AG20443 (cell line): ENCODE measurements at places on chromosomes 5 and 9.

DNA sequence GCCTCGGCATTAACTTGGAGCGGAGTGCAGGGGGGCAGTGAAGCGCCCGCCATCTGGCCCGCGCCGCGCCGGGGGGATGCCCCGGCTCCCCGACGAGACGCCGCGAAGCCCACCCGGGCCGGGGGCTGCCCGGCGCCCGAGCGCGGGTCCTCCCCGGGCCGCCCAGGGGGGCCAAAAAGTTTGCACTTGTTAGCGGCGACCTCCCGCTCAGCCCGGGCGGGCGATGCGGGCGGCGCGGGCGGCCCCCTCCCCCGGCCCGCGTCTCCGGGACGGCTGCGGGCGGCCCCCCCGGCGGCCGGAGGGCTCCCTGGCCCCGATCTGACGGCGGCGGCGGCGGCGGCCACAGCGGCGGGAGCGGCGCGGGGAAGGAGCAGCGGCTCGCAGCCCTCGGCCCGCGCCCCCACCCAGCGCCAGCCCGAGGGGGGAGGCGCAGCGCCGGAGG lies at the start of gene NTNG2:
Gene NTNG2, plus strand, starts transcription at position 316 of the 442 bp plus-strand sequence. CDS start 4,774 bp downstream, outside the sequence.
- DNase-seq: no peak

DNA sequence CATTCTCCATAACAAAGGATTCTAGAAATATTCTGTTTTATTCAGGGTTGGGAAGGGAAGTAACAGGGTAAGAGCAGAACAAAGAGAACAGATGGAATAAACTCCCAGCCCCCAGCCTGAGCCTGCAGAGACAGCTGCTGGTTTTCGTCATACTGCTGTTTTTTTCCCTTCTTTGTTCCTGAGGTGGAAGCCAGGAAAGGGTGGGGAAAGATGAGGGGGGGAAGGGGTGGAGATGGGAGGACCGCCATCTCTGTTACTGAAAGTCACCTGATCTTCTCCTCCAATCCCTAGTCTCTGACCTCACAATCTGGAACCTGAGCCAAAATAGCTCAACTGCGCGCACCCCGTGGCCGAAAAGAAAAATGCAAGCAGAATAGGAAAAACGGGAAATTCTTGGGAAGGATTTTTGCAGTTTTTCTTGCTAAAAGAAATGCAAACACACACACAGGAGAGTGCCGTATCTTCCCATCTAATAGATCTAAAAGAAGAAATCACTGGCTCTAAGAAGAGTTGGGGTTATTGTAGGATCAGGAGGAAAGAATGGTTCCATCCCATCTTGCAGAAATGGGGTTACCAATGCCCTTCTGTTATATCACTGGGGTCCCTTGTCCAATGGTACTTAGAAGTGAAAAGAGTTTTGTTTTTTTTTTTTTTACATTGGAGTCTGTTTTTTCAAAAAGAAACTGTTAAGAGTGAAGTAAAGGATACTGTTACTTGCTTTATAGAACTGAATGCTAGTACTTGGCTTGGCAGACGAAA lies 57.9 kb downstream of the DIAPH1 start:
- peak; percentile 84 for DNase-seq

DNA sequence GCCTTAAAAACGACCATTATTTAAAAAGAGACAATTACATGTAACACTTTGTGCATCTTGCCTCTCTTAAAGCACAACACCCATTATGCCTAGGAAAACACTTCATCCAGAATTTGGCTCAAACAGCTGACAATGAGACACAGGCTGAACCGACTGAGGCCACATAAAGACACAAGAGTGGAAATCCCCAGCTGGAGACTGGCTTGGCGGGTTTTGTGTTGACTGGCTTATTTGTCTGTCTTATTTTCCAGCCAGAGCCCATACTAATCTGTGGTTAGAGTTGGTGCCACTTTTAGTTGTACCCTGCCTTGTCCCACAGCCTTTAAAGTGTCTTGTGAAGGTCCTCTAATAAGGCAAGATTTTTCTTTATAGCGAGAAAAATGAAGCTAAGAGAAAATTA lies 21.2 kb downstream of the TRIM14 start:
- no peak for DNase-seq

GRCh38 chr5:127358284-127358683 lies 67.7 kb downstream of the MEGF10 start:
- DNase-seq: peak; percentile 26

DNA sequence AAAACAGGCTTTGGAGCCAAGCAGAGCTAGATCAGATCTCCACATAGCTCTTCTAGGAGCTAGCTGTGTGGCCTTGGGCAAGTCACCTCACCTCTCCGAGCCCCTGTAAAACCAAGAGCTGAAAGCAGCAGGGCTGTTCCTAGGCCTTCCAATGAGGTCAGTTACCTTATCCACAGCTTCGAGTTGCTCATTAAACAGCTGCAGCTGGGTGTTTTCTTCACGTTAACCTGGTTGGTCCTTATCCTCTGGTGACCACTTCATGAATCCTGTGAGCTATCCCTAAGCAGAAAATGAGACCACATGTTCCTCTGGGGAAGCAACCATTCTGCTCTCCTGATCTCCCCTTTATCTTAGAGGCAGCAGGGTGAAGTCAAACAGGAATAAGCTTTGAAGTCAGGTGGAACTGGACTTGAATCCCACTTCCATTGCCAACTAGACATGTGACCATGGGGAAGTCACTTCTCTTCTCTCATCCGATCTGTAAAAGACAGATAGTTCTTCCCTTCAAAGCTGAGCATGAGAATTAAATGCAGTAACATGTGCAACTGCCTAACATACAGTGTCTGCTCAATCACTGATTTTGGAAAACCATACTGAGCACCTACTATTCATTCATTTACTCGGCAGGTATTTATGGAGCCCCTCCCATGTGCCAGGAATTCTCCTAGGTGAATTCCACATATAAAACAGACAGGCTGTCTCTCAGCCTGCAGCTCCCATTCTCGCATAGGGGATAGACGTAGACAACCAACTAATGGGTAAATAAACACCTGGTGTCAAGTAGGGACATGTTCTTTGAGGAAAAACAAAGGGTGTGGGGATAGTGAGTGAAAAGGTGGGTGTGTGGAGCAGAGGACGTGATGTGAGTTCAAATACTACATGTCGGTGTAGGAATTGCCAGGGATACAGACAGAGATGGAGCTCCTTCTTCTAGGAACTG lies 111.7 kb upstream of the BOD1 start:
- no peak for DNase-seq

DNA sequence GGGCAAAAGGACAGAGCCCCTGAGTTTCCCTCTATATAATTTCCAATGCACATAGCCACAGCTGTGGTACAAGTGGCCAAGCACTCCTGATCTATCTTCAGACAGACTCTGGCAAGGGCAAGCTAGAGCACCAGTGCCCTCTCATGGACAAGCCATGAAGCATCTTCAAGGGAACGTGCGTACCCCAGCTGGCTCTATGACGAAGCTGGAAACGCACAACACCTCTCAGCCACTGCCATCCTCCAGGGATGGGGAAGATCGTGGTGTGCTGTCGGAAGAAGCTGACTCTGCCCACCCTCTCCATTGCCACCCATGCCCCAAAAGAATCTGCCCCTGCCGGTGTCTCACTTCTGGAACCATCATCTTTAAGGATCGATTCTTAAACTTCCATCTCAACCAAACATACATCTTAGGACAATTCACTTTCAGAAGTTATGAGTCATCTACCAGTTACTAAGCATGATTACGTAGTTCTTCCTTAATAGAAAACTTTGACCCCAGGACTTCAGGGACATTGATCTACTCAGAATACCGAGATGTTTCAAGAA lies 482.9 kb downstream of the AGTPBP1 start:
- DNase-seq: peak; percentile 89

DNA sequence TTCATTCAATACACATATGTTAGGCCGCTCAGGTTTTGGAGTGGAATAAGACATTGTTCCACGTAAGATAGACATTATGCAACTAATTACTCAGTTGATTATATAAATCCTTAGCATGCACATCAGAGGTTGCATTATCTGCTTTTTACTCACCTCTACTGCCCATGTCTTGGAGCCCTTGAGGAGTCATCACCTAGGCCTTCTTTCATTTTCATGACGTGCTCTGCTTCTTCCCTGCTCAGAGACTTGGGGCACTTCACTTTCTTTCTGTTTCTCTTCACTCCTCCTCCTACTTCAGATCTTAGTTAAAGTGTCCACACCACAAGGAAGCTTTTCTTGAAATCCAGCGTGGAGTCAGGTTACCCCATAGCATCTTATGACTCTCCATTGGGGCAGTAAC lies 241.1 kb downstream of the TLR4 start:
- DNase-seq: no peak

- DNase-seq: no peak
These were observed 330.6 kb downstream of the ACTL7B start for GRCh38 chr9:108525186-108525585.

DNA sequence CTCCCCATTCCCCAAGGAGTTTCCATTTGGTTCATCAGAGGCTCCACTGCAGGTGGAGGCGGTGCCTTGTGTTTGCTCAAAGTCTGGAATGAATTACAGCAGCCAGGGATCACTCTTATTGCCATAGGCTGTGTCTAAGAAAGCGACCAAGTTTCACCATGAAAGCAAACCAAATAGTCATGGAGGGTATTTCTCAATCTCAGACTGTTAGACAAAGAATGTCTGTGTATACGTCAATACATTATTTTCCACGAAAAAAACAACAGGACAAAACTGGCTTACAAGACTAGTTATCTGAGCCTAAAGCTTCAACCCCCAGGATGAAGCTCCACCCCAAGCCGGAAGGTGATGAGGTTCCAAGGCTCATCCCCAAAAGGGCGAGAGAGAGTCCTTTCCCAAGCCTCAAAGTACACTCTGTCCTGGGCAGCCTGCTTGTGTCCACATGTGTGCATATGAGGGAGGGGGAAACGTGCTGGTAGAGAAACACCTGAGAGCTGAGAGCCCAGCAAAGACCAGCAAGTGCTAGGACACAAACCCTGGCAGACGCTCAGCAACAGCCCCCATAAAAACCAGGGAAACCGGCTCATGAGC lies 4.3 kb downstream of the B4GALT1 start:
- peak; percentile 55 for DNase-seq

GRCh38 chr5:23740029-23740428 lies 232.6 kb downstream of the PRDM9 start:
- no peak for DNase-seq

- peak; percentile 80 for DNase-seq
These were observed 137.9 kb downstream of the FAM114A2 start for GRCh38 chr5:153900703-153901395.

DNA sequence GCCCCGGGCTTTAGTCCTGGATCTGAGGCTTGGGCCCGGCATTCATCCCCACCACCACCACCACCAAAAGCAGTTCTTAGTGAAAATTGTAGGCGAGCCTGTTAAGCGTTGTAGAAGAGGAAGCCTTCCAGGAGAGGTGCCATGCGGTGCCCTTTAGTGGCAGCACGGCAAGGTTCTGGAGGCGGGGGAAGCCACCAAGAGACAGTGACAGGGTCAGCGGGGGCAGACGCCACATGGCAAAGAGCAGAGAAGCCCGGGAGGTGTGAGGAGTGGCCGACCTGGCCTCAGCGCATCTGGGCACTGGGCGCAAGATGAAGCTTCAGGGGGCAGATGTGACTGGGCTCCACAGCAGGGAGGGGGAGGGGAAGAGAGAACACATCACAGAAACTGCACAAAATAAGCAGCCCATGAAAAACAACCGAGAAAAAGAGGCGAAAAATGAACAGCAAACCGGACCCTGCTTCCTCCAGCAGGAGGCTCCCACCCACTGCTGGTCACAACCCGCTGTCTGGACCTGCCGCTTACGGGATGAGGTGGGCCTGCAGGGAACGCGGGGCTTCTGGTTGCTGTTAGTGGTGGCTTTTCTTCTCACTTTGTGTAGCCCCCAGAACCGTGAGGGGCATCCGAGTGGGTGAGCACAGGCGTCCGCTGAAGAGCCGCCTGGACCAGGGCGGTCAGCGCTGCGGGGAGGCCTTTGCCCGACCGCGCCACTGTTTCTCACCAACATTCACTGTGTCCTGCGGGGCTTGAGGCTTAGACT lies 4.3 kb downstream of the LRRC14B start:
- DNase-seq: no peak

- no peak for DNase-seq
These were observed 316.2 kb downstream of the CWC27 start for GRCh38 chr5:65084795-65085515.

- DNase-seq: peak; percentile 42
These were observed 461.9 kb upstream of the PAPPA start for GRCh38 chr9:115691693-115692092.

- no peak for DNase-seq
These were observed 211.2 kb downstream of the MEF2C start for GRCh38 chr5:88671505-88672499.

DNA sequence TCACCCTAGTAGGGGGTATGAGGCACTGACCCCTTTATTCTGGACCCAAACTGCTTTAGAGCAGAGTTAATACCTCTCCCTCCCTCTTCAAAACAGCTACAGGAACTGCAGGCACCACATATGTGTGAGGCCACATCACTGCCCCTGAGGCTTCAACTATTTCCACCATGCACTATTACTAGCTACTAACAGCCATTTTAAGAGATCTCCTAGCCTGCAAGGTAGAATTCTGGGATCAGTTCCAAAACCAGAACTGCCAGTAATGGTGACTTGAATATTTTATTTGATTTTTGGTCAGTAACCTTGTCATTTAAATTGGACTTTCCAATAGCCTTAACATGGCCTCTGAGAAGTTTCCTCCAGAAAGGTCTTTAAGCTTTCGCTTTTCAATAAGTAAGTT lies 55.3 kb upstream of the FSD1L start:
- DNase-seq: no peak

GRCh38 chr9:73137286-73137899 lies 14.3 kb upstream of the ANXA1 start:
- no peak for DNase-seq

DNA sequence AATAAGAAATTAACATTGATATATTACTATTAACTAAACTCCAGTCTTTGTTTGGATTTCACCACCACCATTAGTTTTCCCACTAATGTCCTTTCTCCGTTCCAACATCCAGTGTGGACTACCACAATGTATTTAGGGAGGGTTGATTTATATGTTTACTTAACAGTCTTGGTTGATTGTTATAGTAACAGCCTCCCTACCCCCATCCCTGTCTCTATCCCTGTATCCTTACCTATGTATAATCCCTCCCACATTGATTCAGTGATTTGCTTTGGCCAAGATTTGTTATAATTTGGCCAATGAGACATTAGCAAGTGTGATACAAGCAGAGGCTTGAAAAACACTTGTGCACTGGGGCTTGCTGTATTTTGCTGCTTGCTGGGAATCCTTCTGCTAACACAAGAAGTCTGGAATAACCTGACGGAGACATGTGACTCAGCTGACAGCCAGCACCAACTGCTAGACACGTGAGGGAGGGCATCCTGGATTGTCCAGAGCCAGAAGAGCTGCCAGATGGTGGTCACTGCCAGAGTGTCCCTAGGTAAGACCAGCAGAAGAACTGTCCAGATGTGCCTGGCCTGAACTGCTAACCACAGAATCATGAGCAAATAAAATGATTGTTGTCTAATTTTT lies 51.2 kb upstream of the TCF7 start:
- DNase-seq: no peak

DNA sequence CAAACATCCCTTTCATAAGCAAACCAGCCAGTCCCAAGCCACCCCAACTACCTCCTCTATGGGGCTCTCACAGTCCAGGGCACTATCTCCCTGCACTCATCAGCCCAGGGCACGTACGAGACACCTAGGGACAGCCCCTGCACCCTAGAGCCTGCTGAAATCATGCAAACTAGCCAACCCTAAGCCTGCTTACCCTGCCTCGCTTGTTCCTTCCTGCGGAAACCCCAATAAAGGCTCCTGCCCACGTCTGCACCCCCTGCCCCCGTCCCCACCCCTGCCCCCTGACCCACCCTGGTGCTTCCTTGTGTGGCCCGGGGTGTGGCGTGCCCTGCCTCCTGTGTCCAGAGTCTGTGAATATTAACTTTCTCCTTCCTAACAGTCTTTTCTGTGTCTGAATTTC lies 135.9 kb downstream of the GADD45G start:
- no peak for DNase-seq
